NCI-H1930 (cell line): ENCODE measurements at places on chromosomes 7 and 10.

DNA sequence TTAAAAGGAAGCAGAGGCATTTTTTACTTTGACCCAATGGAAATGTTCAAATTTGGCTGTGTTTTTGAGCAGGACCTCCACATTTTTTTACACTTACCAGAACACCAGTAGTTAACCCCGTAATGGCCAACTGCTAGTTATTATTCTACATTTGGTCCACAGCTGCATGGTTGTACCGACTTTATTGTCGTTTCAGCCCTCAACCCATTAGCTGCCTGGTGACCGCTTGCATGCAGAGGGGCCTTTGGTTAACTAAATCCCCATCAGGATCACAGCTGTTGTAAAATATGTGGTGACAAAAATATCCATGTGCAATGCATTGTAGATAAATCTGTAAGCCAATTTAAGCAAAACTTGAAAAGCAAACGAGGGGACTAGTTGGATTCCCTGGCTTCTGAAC, 342.2 kb upstream of the MEOX2 start:
- no peak for DNase-seq

- no peak for DNase-seq
Observed at GRCh38 chr10:119546009-119546408, 3.5 kb upstream of the RGS10 start.

GRCh38 chr7:16975712-16976111, 93.9 kb upstream of the AGR3 start:
- no peak for DNase-seq

GRCh38 chr10:36195364-36195763, 553.3 kb upstream of the FZD8 start:
- DNase-seq = no peak

- DNase-seq = no peak
Observed at GRCh38 chr10:117929327-117930067, 117.2 kb downstream of the RAB11FIP2 start.

DNA sequence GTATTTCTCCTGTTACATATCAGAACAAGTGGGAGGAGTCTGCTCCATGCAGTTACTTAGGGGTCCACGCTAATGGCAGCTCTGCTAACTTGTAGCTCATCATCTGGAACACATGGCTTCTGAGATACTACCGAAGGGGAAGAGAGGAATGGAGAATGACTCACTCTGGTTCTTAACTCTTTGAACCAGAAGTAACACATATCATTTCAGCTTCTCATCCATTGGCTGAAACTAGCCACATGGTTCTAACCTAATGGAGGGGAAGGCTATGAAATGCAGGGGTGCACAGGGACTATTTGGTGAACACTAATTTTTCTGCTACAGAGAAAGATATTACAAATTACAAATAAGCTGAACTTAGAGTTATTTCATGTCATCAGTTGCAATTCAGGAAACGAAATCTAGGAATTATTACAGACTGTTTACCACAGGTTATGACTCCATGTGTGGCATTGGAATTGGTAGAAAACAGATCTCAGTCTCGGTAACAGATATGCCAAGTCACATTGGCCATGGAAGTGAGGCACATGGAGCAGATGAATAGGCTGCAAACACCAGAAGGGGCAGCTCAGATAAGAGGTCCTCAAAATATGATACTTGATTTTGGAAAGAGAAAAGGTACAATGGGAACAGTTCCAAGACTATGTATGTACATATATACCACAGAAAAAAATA, 9.4 kb upstream of the KAT6B start:
- no peak for DNase-seq

DNA sequence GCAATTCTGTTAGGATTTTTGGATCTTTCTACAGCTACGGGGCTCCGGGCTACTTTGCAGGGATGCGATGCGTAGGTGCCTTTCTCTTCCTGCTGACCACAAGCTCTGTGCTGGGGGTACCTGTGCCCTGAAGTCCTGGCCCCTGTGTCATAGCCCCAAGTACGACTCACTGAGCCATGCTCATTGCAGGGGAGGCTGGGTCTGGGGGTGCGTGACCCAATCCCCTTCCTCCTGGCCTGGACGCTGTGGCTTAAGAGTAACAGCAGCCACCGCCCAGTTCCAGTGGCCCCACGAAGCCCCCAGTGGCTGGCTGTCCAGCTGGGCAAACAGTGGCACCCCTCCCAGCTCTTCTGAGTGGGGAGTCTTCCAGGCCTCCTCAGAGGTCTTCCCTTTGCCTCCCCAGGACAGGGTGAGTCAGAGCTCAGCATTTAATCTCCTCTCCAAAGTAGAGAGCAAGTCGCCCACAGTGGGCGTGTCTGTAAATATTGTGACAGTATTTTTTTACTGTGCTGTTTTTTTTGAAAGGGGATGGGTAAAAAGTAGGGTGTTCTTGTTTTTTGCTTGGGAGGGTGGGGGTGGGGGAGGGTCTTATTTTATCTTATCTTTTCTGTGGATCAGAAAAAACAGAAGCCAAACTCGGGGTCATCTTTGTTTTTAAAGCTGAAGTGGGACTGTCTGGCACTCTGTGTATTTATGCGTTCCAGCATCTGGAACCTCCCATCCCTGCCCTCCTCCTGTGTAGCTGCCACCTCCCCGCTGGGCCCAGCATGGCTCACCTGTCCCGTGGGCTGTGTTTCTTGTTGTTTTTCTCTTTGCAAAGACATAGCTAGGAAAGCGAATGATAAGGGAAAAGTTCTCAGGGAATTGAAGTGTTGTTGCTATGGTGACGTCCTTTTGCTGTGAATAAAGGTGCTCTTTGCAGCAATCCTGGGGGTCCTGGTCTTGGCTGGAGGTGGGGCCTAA, 8.2 kb downstream of the LFNG start:
- DNase-seq = no peak

- DNase-seq = no peak
Observed at GRCh38 chr10:124688889-124689670, 55.1 kb downstream of the FAM53B start.

GRCh38 chr7:42123716-42124115, 113.3 kb downstream of the GLI3 start:
- DNase-seq = no peak

DNA sequence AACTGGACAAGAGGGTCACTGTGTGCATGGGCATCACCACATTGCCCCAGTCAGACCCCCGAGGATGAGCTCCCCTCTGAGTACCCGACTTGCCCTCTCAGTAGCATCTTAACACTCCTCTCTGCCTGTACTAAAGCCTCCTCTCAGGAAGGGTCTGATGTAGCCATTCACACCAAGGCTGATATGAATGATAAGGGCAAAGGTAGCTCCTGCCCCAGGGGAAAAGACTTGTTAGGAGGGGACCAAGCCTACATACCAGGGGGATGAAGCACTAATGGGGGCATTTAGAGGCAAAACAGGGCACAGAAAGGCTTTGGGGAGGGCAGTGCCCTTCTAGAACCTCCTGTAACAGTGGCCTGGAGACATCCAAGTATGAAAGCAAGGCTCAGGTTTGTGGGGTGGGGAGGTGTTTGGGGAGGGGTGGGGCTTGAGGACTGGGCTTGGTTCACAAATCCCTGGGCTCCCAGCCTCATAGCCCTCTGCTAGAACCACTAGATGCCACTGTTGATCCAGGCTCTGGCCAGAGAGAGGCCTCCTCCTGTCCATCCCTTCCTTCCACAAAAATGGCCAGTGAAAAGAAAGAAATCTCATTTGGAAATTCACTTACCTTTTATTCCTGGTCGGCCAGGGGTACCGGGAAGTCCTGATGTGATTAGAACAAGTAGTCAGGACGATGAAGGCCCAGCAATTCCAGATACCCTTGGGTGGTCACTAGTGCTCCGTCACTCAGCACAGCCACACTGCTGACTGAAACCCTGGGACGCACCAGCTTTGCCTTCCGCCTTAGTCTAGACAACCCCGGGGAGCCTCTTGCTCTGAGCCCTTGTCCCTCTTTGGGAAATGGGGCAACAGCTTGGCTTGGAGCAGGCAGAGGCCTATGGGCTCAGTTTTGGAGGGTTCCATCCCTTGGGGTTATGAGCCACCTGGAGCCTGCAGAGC, 40.3 kb downstream of the COL17A1 start:
- DNase-seq = peak; percentile 23

DNA sequence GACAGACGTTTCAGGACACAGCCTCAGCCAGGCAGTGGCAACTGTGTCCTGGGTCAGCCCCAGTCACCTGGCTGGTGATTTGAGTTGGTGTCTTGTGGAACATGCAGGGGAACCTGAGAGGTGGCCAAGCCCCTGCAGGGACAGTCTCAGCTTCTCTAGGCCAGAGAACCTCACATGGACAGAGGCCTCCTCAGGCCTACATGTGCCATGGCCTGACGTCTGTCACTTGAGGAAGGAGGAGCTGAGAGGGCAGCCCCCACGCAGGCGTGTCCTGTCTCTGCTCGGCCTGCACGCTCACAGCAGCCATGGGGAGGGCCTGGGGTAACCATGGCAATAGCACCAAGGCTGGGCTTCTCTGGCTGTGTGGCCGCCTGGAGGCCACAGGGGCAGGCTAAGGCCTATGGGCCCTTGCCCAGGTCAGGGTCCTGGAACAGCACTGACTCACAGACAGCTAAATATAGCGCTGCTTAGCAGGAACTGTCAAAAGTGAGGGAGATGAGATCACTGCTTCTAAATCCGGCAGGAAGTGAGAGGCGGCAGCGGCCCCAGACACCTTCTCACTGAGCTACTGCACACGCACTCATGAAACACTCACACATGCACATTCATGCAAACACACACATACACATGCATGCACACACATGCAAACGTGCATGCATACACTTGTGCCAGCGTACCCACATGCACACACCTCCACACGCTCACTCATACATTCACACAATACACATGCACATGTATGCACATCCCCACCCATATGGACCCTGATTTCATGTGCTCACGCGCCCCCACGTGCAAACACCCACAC, 57.0 kb downstream of the YKT6 start:
- no peak for DNase-seq

DNA sequence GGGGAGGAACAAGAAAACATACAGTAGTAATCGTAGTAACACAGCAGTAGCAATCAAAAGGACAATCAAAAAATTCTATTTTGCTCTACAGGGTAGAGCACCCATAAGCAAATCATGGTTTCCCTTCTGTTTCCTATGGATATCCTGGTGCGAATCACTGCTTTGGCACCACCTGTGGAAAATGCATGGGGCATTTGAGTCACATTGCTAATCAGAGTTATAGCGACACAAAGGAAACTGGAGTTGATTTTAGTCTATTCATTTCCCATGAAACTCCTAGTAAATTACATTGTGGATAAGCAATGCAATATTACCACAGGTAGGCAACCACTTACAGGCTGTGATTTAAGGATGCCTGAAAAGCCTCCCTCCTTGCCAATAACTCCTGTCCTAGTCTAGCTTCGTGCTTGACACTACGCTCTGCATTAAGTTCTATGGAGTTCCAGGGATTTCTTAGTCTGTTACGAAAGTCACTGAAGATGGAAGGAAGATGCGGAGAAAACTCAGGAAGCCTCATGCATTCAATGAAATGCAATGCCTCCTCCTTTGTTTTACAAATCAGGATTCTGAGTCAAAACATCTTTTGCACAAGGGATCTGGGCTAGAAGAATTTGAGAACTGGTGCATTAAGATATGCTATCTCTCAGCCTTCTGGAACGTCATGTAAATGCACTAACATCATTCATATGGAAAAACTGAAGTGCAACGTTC, 188.4 kb downstream of the DGKI start:
- DNase-seq = no peak

- DNase-seq = no peak
Observed at GRCh38 chr7:150431839-150432658, 18.4 kb upstream of the GIMAP8 start.

- no peak for DNase-seq
Observed at GRCh38 chr7:29607259-29607658, 43.6 kb downstream of the PRR15 start.

- no peak for DNase-seq
Observed at GRCh38 chr7:127807829-127808228, 155.8 kb downstream of the SND1 start.

DNA sequence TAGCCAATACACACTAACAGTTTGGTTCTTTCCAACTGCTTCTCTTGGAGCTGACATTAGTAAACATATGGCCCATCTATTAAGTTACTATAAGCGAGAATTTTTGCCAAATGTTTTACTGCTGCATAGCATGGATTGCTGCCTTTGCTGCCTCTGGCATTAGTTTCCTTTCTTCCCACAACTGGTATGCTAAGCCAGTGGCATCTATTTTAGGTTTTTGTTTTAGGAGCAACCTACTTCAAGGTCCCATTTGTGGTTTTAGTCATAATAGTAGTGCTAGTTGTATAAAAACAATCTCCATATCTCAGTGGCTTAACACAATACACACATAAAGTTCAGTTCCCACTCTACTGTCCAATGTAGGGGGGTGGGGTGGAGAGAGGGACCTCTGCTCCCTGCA, 25.9 kb upstream of the PANK1 start:
- DNase-seq = no peak

- no peak for DNase-seq
Observed at GRCh38 chr7:50939021-50939420, 156.3 kb upstream of the GRB10 start.

- DNase-seq = no peak
Observed at GRCh38 chr7:43138710-43139109, 26.3 kb downstream of the HECW1 start.

- peak; percentile 40 for DNase-seq
Observed at GRCh38 chr7:127066974-127067373, 185.8 kb downstream of the GRM8 start.
